ENCODE measurements at places on chromosomes 2 and 18.

DNA sequence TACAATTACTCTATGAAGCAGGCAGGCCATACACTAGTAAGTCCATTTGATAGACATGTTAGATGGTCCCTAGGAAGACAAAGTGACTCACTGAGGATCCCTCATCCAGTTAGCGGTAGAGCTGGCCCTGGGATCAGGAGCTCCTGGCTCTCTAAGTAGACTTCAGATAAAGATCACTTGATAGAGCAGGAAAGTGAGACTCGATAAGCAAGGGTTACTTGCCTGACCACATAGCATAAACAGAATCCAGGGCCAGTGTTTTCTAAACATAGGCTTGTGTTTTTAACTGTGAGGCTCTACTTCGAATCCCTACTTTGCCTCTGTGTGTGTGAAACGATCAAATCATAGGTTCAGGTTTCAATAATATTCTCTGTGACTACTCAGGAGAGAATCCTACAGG lies 355.2 kb upstream of the TRIB2 start:
- DNase-seq: no peak

GRCh38 chr18:25326361-25326952 lies 25.5 kb downstream of the ZNF521 start:
- DNase-seq: no peak

- no peak for DNase-seq
Measured at GRCh38 chr18:902229-902628, 2.4 kb upstream of the ADCYAP1 start.

GRCh38 chr2:96870626-96871255 lies 861 bp upstream of the SEMA4C start:
- DNase-seq: no peak

DNA sequence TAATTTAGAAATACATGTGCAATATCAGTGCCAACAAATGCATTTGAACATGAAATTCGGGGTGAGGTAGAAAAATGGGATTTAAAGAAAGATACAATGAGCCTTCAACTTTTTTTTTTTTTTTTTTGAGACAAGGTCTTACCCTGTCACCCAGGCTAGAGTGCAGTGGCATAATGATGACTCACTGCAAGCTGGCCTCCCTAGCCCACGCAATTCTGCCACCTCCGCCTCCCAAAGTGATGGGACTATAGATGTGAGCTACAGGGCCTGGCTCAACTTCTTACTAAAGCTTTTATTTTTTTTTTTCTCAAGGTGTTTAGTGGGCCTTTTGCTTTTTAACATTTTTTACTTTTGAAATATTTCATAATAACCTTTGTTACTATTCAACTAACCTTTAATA lies 365.6 kb downstream of the LRRTM4 start:
- DNase-seq: no peak
